NCI-H510A treated with DMSO at 0.1 percent for 48 hours (cell line): ENCODE measurements at places on chromosomes 3 and 15.

DNA sequence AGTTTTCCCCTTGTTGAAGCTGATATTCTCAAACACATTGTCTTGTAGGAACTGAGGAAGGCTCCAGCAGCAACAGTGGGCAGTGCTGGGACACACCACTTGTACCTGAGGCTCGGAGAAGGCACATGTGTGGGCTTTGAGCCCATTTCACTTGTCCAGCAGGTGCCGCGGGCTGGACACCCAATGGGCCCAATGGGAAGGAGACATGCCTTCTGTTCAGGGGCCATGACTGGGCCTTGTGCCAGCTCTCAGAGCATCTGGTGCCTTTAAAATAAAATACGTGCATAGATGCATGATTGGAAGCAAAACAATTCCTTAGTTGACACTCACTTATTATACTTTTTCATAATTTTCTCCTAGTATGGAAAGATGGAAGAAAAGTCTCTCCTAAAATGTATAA, 334.2 kb downstream of the KLF13 start:
- no peak for DNase-seq

DNA sequence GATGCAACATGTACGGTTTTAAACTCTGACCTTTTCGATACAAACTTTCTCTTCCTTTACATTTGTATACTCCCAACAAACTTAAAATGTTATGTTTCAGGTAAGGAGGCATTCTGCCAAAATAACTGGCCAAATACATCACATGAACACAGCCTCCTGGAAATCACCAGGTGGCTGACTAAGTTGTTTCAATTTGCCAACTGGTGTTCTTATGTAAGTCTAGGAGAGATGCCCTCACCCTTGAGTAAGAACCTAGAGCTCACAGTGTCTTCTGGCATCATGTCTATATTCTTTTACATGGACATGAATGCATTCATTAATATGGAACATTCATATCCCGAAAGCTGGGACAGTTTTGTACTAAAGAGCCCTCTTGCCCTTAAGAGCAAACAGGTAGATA, 341.1 kb upstream of the NR2F2 start:
- DNase-seq, result no peak

GRCh38 chr3:168820810-168821415, 725.2 kb upstream of the GOLIM4 start:
- DNase-seq, result no peak

- no peak for DNase-seq
Measured at GRCh38 chr3:185399737-185400667, 37.1 kb downstream of the MAP3K13 start.

- DNase-seq, result no peak
Measured at GRCh38 chr15:71291723-71292122, 176.5 kb downstream of the THSD4 start.

- DNase-seq, result no peak
Measured at GRCh38 chr3:173747427-173747826, 349.9 kb downstream of the NLGN1 start.

DNA sequence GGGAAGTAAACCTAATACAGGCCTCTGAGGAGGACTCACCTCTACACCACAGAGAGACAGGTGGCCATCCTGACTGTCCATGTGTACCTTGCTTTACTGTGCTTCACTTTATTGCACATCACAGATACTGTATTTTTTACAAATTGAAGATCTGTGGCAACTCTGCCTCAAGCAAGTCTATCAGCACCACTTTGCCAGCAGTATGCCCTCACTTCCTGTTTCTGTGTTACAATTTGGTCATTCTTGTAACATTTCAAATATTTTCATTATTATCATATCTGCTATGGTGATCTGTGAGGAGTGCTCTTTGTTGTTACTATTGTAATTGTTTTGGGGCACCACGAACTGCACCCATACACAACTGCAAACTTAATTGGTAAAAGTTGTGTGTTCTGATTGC, 78.0 kb downstream of the BBX start:
- DNase-seq, result no peak

- no peak for DNase-seq
Measured at GRCh38 chr3:25294169-25294805, 133.8 kb upstream of the RARB start.

GRCh38 chr3:141459008-141459407, 27.8 kb upstream of the RASA2 start:
- no peak for DNase-seq

GRCh38 chr3:170372190-170372879, 14.8 kb downstream of the SKIL start:
- peak; percentile 29 for DNase-seq

DNA sequence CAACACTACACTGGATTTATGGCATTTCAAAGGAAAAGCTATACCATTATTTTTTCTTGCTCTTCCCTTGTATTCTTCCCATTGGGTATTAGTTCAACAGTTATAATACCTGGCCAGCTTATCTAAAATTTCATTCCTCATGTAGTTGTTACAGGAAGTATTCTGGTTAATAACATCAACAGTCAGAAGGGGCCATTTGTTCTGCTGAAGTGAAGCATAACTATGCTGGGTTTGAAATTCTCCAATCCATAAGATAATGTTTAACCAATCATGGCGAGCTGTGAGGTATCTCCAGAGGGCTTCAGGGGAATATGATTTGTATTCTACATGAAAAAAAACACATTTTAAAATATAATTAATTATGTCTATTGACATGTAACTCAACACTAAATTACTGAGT, 43.4 kb downstream of the SPG11 start:
- no peak for DNase-seq

DNA sequence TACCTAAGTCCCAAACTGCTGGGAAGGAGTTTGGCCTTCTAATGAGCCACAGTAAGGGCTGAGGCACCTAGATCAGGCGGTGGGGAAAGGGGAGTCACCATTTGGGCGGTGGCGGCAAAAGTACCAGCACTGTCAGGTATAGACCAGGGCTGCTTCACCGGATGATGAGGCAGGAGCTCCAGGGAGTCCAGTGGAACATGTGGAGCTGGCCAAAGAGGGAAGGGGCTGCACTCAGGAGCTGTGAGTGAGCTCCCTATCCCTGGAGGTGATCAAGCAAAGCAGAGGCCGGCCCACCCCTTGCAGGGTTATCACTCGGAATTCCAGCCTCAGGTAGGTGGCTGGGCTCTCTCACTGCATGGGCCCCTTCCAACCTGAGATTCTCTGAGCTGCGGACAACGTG, 108.4 kb downstream of the SEC22A start:
- DNase-seq, result no peak

DNA sequence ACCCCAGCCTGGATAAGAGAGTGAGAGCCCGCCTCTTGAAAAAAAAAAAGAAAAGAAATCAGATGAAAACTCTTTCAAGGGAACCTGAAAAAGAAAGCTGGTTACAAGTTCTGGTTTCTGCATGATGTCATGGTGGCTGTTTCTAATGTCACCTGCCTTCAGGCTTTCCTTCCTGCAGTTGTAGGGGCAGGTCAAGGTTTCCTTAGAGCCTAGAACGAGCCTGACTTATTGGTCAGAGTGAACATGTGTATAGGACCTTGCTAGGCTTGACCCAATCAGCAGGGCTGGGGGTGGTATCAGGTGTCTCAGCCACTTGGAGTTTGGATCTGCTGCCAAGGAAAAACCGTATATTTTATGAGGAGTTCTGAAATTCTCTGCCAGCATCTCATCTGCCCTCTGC, 3.8 kb downstream of the IVD start:
- no peak for DNase-seq

DNA sequence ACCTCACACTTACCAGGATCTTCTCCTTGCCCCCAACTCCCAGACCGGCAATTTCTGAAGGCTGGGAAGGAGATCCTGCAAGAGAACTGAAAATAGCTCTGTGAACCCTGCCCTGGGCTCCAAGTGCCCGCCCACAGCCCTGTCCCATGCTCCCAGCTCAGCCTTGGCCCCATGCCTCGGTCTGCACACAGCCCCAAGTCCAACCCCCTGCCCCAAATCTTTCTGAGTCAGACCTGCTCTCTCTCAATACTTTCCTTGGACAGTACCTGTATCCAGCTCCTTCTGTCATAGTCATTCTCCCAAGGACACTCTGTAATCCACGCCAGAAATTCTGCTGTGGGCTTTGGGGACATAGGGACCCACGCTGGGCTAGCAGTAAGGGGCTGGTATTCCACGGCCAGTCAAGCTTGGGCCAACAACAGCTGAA, 6.3 kb upstream of the SMAD3 start:
- no peak for DNase-seq

GRCh38 chr3:12155828-12156227, 2.9 kb downstream of the TIMP4 start:
- DNase-seq, result no peak

- no peak for DNase-seq
Measured at GRCh38 chr3:69409011-69409410, 23.1 kb upstream of the FRMD4B start.

DNA sequence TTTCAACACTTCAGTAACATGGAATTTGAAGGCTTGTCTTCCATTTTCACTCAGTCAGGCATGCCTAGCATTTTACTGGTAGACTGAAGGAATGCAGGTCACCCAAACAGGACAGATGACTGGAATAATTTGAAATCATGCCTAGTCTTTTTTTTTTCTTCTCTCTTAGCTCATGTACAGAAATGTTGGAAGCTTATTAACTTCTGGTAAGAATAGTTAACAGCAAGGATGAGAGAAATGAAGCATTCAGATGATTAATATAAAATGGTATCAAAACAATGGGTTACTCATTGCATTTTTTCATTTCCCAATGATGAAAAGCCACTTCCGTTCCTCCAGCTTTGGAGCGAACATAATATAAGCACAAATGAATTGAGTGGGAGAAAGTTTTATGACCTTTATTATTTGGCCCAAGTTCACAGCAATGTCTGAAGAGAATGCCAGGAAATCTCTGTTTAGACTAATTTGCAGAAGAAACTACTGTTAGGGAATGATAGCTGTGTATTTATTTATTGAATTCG, 431.6 kb upstream of the RASGRP1 start:
- DNase-seq, result no peak

- no peak for DNase-seq
Measured at GRCh38 chr3:151225040-151225975, 22.3 kb upstream of the GPR171 start.

DNA sequence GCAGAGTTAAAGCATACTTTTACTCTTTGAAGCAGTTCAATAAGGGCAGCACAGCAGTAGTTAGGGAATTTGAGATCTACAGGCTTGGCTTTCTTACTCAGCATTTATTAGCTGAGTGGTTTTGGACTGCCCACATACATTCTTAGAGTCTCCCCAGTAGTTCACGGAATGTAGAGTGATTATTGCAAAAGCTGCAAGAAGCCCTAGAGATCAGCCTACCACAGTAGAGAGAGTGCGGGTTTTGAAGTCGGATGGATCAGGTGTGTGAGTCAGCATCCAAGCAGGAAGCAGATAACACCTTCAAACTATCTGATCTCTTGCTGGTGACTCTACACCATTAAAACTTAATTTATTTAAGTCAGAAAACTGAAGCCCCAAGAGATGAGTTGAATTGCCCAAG, 171.9 kb downstream of the SYNPR start:
- no peak for DNase-seq

DNA sequence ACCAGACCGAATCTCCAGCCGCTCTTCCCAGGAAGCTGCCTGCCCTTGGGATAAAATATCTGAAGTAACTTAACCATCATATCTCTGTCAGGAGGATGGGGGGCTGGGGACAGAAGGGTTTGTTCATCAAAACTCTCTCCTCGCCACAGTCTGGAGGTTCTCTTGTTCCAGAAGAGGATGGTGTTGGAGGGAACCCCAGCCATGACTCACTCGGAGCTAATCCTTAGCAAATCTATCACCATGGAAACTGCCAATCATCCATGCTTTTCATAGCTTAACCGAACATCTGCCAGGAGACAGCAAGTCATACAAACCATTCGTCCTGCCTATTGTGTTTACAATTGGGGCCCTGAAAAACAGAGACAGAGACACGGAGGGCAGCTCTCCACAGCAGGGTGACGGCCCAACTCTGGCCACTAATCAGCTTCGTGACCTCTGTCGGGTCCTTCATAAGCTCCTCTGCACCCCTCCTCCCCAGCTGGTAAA, 73.8 kb upstream of the HEG1 start:
- peak; percentile 52 for DNase-seq

GRCh38 chr3:184391266-184391665, 11.4 kb downstream of the CHRD start:
- DNase-seq, result no peak

DNA sequence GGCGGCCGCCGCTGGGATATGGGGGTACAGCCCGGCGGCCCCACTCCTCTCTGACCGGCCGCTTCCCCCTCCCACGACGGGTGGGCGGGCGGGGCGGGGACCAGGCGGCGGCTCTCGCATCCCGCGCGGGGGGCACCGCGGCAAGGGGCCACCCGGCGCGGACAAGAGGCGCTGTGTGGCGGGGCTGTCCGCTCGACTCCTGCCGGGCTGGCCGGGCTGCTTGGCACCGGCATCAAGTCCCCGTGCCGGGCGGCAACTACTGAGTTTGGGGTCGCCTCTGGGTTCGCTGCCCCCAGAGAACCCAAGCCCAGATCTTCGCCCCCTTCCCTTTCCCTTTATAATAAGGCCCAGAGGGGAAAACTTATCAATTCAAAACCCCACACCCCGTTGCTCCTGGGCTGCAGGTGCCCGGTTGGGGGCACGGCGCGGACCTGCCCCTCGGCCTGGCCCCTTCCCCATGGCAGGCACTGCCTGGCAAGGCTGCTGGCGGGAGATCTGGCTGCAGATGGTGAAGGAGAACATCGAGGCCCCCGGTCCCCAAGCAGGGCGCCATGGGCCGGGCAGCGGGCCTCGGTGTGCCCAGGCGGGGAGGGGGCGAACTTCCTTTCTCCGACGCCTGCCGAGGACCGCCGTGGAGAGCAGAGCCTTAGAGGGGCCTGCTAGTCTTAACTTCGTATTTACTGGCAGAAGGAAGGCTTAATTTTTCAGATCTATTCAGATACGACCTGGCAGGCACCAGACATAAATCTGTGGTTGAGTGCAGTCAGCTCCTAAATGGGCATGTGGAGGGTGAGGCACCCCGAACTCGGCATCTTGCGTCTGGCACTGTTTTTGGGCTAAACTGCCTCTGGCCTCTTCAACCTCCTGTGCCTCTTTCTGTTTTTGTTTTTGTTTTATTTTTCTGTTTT, 911 bp downstream of the APBA2 start:
- no peak for DNase-seq

GRCh38 chr3:118412503-118412902, 622.1 kb downstream of the IGSF11 start:
- DNase-seq, result no peak

GRCh38 chr3:113634782-113635474, 61.5 kb downstream of the USF3 start:
- DNase-seq, result no peak

- no peak for DNase-seq
Measured at GRCh38 chr3:126956866-126957650, 25.9 kb upstream of the PLXNA1 start.

DNA sequence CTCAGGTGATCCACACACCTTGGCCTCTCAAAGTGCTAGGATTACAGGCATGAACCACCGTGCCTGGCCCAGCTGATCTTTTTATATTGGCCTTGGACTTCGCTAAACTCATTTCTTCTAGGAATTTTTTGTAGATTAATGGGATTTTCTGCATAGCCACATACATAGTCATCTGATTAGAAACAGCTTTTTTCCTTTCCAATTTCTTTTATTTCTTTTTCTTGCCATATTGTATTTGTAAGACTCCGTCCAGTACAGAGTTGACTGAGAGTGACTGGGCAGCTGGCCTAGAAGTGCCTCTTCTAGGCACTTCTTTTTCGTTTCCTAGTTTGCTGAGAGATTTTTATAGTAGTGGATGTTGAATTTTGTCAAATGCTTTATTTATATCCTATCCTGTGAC, 37.4 kb downstream of the ARIH1 start:
- DNase-seq, result no peak
